Common myeloid progenitor, CD34-positive (primary cell): ENCODE measurements at places on chromosomes 4 and X.
A peak's percentile ranks its signal among the peaks of the same experiment; 100 is the strongest.

- DNase-seq = no peak
Measured at GRCh38 chr4:109735566-109736365, 5.9 kb upstream of the PLA2G12A start.

DNA sequence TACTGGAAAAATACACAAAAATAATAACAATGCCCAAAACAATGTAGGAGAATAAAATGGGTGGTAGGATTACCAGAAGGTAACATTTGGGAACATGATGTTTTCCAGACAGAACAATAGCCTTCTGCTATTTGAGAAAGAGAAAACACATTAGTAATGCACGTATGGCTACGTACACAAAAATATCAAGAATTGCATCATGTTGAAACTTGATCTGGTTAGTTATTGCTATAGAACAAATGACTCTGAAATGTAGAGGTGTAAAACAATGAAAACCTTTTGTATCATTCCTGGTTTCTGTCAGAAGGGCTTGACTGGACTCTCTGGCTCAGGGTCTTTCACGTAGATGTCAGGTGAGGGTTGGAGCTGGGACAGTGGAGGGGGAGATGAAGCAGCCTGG is 1040.0 kb downstream of the FAT4 start:
- DNase-seq = no peak

DNA sequence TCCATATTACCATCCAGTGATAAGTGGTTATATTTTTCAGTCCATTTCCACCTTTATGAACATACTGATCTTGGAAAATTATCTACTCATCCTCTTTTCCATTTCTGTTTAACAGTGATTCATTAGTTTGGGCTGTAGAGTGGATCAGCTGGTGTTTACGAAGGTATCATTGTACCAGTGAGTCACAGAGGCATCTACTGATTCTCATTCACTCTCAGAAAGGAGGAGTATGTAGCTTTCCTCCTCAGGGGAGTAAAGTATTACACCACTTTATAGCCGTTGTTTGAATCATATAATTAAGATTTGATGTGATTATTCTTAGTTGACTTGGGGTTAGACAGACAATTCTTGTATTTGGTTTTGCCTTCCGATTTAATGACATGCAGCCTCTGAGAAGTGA is 74.7 kb downstream of the GALNT7 start:
- DNase-seq = no peak

GRCh38 chr4:1559896-1560650 is 124.0 kb downstream of the FAM53A start:
- no peak for DNase-seq

GRCh38 chrX:28278726-28279125 is 297.5 kb upstream of the DCAF8L1 start:
- no peak for DNase-seq

- DNase-seq = peak; percentile 71
Measured at GRCh38 chrX:115642895-115643530, 82.0 kb downstream of the PLS3 start.

- peak; percentile 2 for DNase-seq
Measured at GRCh38 chrX:15786915-15787314, 3.4 kb upstream of the ZRSR2 start.

DNA sequence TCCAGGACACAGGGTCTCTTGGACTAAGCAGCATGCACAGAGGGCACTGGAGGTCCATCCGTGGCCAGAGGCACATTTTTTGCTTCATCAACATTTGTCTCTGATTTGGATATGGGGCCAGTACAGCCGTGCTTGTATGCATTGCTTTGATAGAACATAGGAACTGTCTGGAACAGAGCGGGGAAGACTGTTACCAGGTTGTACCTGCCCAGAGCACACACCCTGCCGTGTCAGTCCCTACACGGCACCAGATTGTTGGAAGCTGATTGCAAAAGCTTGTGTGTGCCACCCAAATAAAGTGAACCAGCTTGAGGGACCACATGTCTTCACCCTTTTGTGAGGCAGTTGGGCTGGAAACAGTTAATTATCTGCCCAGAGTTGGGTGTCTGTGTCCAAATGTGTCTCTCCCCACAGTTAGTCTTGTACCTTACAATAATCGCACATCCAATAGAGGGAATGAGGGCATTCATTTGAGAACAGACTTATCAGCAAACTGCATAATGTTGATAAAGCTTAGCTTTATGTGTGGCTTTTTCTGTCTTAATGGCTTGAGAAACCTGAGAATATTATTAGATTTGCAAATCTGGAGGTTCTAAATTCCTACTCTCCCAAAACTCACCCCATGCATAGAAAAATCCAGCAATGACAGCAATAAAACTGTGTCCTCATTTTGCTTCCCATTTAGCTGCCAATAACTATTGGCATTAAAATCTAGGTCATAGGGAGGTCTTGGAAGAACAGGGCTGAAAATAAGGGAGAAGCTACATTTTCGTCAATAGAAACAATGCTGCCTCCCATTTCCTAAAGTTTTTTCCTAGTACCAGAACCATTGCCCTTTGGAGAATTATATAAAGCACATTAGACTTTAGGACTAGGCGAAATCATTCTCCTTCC is 21.2 kb downstream of the KLF3 start:
- DNase-seq = no peak

GRCh38 chr4:2263926-2264321 is 2.0 kb upstream of the MXD4 start:
- DNase-seq = no peak

DNA sequence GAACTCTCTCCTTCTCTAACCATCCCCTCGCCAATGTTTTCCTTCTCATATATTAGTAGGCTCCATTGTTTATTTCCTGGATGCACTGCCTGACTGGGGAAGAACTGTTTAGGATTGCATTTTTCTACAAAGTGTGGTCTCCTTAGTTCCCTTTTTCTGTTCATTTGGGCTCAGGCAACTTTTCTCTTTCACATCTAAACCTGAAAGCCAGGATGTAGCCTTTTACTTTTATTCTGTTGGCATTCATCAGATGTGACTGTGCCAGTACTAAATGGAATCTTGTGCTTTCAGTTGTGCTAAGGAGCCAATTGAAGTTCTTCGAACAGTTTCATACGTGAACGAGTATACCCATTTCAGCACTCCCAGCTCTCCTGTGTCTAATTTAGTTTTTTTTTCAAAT is 59.8 kb downstream of the DDIT4L start:
- no peak for DNase-seq

DNA sequence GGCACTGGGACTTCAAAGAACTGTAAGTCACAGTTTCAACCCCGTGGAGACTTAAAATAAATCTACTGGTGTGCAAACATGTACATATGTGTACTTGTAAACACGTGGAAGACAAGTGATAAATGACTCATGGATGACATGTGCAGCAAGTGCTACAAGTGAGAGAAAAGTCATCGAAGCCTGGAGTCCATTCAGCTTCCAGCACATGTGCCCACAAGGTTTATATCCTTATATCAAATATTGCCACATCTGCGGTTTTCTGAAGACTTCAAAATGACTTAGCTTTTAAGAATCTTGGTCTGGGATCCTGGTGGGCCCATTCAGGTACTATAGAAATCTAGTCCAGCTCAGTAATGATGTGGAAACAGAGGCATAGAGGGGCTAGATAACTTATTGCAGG is 33.0 kb upstream of the TTC29 start:
- no peak for DNase-seq

- no peak for DNase-seq
Measured at GRCh38 chr4:159722052-159722451, 619.2 kb downstream of the RAPGEF2 start.

DNA sequence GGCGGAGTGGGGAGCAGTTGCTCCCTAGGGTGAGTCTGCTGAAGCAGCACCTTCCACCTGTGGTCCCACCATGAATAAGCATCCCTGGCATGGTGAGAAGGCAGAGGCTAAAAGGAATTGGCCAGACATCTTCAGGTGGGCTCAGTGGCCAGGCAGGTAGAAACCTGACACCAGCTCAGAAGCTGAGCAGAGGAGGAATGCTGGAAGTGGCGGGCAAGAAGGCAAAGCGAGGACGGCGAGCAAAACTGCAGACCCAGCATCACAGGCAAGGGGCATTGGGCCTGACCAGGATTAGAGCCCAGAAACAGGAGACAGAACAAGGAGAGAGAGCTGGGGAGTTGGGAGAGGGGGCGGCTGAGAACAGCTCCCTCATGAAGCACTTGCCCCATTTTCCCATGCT is 25.3 kb downstream of the TSC22D3 start:
- no peak for DNase-seq

GRCh38 chrX:21930986-21931385 is 9.5 kb upstream of the SMS start:
- no peak for DNase-seq

DNA sequence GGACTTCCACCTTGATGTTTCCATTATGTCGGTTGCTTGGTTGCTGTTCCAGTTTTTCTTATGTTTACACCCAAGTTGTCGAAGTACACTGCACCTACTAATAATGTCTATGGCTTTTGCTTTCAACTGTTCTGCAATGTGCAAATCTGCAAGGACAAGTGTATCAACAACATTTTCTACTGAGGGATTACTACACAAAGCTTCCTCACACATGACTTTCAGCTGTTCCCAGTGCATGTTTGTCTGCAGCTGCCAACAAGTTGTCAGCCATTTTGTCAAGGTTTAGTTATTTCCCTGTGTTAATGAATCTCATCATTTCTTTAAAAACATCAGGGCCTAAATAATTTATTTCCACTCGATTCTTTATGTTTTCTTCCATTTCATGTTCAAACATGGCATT is 45.4 kb upstream of the UGT2A3 start:
- DNase-seq = no peak

- no peak for DNase-seq
Measured at GRCh38 chr4:168474660-168475320, 5.5 kb downstream of the DDX60L start.

DNA sequence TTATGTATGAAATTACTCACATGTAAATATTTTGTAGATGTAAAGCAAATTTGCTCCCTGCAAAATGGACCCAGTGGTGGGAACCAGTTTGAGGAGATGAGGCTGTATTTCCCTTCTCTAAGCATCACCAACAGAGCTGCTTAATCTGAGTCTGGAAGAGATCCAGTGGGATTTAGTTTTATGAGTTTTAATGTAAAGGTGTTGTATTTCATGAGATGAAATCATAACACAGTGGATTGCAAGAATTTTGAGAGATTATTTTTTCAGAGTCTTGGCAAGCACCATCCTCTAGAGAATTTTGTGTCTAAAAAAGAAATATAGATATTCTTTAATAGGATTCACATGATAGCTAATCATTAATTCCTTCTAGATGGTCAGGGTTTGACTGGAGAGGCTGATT is 35.6 kb upstream of the SFRP2 start:
- DNase-seq = no peak

DNA sequence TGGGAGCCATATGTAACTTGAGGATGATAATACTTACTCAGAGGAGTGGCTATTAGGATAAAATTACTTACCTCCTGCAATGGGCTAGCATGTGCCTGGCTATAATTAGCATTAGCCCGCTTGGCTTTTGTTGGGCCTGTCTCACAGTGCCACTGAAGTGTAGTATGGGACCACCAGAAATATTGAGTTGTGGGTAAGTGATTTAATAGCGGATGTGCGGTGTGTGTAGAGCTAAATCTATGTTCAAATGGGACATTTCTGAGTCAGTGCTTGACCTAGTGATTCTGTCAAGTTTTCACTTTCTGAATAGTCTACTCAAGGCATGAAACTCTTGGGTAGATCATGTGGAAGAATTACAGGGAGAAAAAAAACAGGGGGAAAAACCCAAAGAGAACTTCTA is 3.5 kb upstream of the CLNK start:
- DNase-seq = no peak

GRCh38 chr4:112184438-112184837 is 39.2 kb downstream of the FAM241A start:
- DNase-seq = no peak

DNA sequence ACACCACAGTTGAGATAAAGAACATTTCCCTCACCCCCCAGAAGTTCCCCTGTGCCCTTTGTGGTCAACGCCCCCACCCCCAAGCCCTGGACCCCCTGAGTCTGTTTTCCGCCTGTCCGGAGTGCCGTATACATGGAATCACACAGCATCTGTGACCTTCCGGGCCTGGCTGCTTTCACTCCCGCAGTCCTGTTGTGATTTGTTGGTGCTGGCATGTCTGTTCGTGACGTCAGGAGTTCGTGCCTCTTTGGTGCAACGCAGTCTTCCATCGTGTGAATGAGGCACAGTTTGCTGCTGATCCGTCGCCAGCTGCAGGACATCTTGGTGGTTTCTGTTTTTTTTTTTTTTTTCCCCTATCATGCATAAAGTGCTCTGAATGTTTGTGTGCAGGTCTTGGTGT is 62.1 kb downstream of the PSAPL1 start:
- DNase-seq = no peak

DNA sequence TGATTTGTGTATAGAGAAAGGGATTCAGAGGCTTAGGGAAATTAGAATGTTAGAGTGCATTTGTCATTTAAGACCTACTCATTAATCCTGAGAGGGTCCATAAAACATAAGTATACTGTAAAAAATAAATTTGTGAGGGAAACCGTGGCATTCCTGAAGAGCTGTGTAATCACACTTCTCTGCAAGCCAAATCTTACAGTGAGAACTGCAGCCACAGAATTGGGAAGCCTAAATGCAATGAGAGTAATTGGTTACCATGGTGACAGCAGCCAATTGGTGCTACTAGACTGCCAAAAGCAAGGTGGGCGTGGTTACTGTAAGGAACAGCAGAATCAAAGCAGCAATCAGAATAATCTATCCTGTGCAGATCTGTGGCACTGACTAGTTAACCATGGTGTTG is 345.2 kb upstream of the GRID2 start:
- DNase-seq = no peak

DNA sequence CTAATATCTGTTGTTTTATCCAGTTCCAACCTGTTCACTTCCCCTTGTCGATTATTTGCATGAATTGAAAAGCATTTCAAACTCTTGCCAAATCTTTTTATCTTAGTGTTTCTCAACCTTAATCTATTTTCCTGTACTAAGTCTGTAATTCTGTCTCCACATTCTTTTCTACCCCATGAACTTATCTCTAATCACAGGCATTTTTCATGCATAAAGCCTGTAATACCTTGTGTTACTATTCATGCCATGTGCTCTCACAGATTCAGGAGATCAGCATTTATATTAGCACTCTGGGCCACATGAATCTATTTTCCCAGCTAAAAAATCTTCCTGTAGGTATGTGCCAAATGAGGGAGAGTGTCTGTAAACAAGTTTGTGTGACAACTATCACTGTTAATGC is 1360.9 kb downstream of the STIM2 start:
- no peak for DNase-seq

GRCh38 chr4:168908851-168909273 is 101.2 kb downstream of the CBR4 start:
- no peak for DNase-seq

- no peak for DNase-seq
Measured at GRCh38 chrX:37641859-37642258, 43.7 kb upstream of the XK start.

GRCh38 chr4:37138019-37138653 is 106.4 kb upstream of the NWD2 start:
- no peak for DNase-seq

DNA sequence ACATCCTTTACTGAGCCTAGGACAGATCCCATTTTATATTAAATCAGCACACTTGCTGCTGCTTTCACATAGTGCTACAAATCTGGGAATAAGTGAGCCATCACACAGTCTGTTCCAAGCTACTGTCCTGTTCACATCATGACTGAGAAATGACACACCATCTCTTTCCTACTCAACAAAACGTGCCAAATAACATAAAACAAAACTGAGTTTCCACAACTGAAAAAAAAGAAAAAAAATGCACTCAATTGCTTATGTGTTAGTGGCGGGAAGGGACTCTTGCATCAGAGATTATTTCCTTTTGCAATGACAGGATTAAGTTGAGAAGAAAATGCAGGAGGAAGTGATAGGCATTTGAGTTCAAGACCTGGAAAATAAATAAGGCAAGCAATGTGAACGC is 109.0 kb downstream of the SHROOM4 start:
- DNase-seq = no peak

GRCh38 chrX:153598541-153599191 is at the start of gene CCNQ:
CCNQ (minus strand) TSS chrX:153599139; CDS start chrX:153599073, 66 bp downstream.
- DNase-seq = peak; percentile 41
